ENCODE measurements at places on chromosomes 7 and 10. TPM values are rescaled to one million over a fixed set of nuclear protein-coding genes. Genes with fewer than 3 reads are reported as not detected.

DNA sequence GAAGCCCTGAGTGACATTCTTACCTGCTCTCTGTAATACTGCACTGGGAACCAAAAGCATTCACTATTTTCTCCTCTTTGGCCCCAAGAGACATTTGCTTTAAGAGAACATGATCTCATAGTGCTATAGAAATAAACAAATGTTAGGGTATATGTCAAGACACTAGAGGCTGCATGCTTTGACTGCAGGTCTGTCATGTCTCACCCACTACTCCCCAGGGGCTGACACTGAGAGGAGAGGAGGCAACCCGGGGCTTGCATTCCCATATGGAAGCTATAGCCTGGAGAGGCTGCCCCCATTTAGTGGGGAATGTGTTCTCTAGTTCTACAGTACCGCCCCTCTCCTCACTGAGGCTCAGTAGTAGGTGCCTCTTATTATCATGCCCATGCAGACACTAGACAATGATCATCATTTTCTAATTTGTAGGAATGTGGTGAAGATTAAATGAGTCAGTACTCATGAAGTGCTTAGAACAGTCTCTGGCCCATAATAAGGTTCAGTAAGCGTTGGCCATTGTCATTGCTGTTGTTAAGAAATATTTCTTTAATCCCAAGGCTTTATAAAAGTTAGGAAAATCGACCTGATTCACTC lies 4.9 kb upstream of the SLF2 start:
- H3K4me1 ChIP-seq = peaks cover 7% of the 10 kb centered on the region
- no peak for DNase-seq
- no peaks in the 10 kb centered on the region for H3K27me3 ChIP-seq
- no peak overlapping the region for H3K27ac ChIP-seq
- no peaks in the 10 kb centered on the region for H3K36me3 ChIP-seq

GRCh38 chr10:106615081-106615480 lies 549.4 kb downstream of the SORCS1 start:
- H3K4me1 ChIP-seq = no peaks in the 10 kb centered on the region
- DNase-seq = no peak
- no peaks in the 10 kb centered on the region for H3K36me3 ChIP-seq

DNA sequence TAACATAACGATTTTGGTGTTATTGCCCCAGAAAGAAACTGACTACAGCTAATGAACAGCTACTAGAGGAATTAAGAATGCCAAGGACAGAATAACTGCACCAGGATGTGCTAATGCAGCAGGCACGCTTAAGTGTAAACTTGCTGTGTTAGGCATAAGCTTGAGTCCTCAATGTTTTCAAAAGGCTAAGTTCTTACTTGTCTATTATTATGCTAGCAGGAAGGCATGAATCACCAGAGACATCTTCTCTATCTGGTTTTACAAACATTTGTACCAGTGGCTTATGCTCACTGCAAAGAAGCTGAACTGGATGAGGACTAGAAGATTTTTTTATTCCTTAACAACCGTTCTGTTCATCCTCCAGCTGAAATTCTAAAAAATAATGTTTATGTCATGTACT lies 1035.3 kb downstream of the NRG3 start:
- no peaks in the 10 kb centered on the region for H3K27me3 ChIP-seq
- H3K4me1 ChIP-seq = no peaks in the 10 kb centered on the region
- no peak for DNase-seq
- no peak overlapping the region for H3K4me3 ChIP-seq

GRCh38 chr10:16828701-16829175 lies 11.5 kb upstream of the RSU1 start:
- no peak for DNase-seq
- H3K36me3 ChIP-seq = no peaks in the 10 kb centered on the region
- no peaks in the 10 kb centered on the region for H3K27me3 ChIP-seq
- H3K4me1 ChIP-seq = no peaks in the 10 kb centered on the region
- no peak overlapping the region for H3K27ac ChIP-seq
- no peak overlapping the region for H3K4me3 ChIP-seq

The TACR2 gene
- total RNA-seq = not detected

The INTS1 gene
- total RNA-seq = 111 TPM

The OIT3 gene
- total RNA-seq = not detected

The ZP3 gene
- total RNA-seq = 1.6 TPM

The SPDYE2B gene
- not detected for total RNA-seq

Data from CD8-positive, alpha-beta memory T cell (primary cell).